ENCODE measurements at places on chromosomes 16 and 17.

DNA sequence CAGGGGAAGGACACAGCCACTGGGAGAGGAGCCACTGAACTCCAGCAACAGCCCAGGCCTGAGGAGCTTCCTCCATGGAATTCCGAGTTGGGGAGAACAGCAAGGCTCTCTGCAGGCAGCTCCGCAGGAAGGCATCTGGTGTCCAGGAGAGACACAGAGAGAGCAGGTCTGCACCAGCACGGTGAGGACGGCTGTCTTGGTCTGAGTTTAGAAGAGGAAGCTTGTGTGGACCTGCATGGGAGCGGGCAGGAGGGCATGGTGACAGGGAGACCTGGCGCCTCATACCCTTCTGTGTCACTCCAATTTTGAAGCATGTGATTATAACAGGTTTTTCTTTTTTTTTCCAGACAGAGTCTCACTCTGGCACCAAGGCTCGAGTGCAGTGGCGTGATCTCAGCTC is 6.4 kb downstream of the SLC38A10 start:
- DNase-seq = no peak

GRCh38 chr16:87360862-87361610 is 22.5 kb downstream of the FBXO31 start:
- no peak for DNase-seq

GRCh38 chr17:4881761-4882555 is 17.4 kb upstream of the C17orf107 start:
- no peak for DNase-seq

DNA sequence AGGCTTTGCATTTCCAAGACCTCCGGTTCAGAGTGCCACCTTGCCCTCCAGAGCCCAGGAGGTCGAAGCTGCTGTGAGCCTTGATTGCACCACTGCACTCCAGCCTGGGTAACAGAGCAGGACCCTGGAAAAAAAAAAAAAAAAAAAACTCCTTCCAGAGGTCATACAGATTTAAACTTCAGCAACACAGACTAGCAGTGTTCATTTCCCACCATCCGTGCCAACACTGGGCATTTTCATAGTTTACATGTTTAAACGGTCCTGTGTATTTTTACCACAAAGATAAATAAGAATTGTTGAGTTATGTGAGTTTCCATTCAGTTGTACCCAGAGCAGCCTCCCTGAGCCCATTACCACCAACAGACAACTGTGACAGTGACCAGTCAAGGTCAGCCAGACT is 50.4 kb downstream of the ZDHHC7 start:
- no peak for DNase-seq

GRCh38 chr17:7336240-7337175 is at the start of gene ACAP1:
Gene ACAP1, plus strand, starts transcription at chr17:7336529. Its CDS starts 206 bp downstream, at chr17:7336735.
- no peak for DNase-seq

GRCh38 chr16:59201821-59202220 is 467.7 kb upstream of the GOT2 start:
- DNase-seq = no peak

GRCh38 chr17:39357488-39357887 is 43.9 kb downstream of the FBXL20 start:
- DNase-seq = no peak

- DNase-seq = no peak
Measured at GRCh38 chr16:88818575-88818874, 6.8 kb upstream of the APRT start.

DNA sequence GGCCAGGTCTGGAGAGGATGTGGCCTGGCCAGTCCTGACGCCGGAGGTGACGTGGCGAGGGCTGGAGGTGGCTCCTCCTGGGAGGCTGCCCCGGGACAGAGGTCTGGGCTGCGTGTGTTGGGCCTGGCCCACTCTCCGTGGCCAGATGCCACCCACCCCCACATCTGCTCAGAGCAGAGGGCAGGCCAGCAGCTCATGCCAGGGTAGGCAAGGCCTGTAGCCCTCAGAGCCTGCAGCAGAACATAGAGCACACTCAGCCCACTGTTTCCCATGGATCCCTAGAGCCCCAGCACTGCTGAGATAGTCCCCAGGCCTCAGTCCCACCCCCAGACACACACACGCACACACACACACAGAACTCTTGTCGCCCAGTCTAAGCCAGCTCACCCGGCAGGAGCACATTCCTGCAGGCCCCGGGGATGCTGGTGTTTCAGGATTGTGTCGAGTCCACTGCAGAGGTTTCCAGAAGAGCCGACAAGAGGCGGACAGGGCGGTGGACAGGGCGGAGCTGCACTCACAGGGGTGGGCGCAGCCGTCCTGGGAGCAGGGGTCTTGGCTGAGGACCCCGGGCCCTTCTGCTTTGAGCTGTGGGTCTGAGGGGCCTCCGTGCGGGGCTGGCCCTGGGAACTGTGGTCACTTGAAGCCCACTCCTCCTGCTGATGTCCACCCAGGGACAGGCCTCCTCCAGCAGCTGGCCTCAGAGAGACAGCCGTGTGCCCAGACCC is 33.4 kb downstream of the SOX8 start:
- no peak for DNase-seq

Data from HCT116 (cell line).